CD4-positive, alpha-beta T cell (primary cell): ENCODE measurements at places on chromosomes 7 and 10.

DNA sequence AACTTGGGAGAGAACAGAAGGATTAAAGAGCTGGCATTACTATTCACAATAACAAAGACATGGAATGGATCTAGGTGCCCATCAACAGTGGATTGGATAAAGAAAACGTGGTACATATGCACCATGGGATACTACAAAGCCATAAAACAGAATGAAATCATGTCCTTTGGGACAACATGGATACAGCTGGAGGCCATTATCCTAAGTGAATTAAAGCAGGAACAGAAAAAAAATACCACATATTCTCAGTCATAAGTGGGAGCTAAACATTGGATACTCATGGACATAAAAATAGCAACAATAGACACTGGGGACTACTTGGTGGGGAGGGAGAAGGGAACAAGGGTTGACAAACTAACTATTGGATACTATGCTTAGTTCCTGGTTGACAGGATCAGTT, 133.2 kb upstream of the ITGB1 start:
- no peak overlapping the region for H3K27ac ChIP-seq
- H3K4me1 ChIP-seq, result peaks cover 25% of the 10 kb centered on the region
- DNase-seq, result no peak
- H3K36me3 ChIP-seq, result no peaks in the 10 kb centered on the region

DNA sequence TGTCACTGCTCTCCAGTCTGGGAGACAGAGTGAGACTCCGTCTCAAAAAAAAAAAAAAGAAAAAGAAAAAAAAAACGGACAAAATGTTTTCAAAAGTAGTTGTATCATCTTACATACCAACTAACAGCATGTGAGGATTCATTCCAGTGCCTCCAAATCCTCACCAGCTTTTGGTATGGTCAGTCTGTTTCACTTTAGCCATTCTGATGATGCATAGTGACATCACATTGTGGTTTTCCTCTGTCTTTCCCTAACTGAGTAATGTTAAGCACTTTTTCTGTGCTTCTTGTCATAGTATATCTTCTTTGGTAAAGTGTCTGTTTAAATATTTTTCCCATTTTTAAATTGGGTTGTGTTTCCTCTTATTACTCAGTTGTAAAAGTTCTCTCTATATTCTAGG, 251.4 kb upstream of the CTBP2 start:
- H3K36me3 ChIP-seq, result no peaks in the 10 kb centered on the region
- H3K4me1 ChIP-seq, result no peaks in the 10 kb centered on the region
- no peak for DNase-seq
- H3K27ac ChIP-seq, result no peak overlapping the region
- H3K27me3 ChIP-seq, result no peaks in the 10 kb centered on the region
- H3K4me3 ChIP-seq, result no peak overlapping the region

GRCh38 chr10:78247821-78248220, 214.2 kb downstream of the RPS24 start:
- H3K4me3 ChIP-seq, result no peak overlapping the region
- no peaks in the 10 kb centered on the region for H3K36me3 ChIP-seq

DNA sequence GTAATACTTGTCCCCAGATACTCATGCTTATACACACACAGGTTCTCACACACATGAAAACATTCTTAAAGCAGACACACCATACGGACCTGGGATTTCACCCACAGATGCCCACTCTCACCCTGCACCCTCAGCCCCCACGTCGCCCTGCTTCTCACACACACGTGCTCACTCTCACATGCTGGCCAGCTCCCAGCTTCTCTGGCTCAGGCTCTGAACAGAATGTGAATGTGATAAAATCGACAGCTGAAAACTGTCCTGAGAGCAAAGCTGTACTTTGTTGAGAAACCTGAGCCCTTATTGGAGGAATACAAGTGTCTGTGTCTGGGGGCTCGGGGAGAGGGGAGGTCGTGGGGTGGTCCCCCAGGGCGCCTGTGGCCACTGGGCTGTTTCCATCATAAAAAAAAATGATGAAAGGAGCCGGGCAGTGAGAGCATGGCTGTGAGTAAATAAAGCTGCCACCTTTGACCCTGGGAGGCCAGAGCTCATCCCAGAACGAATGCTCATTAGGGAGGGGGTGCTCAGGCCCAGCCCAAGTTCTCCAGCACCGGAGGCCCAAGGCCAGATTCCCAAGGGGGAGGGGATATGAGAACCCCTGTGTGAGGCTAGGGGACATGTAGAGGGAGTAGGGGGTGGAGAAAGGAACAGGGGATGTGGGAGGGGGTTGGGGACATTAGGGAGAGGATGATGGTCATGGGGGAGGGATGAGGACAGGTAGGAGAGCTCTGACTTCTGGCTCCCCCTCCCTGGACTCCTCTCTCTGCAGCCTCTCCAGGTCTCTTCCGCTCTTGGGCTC, 18.1 kb upstream of the TLX1 start:
- no peak for DNase-seq
- no peak overlapping the region for H3K27ac ChIP-seq
- H3K27me3 ChIP-seq, result peaks cover 24% of the 10 kb centered on the region
- H3K36me3 ChIP-seq, result no peaks in the 10 kb centered on the region
- no peaks in the 10 kb centered on the region for H3K4me1 ChIP-seq

GRCh38 chr7:77759294-77759889, 38.8 kb downstream of the TMEM60 start:
- no peak overlapping the region for H3K4me3 ChIP-seq
- H3K27ac ChIP-seq, result no peak overlapping the region
- H3K4me1 ChIP-seq, result no peaks in the 10 kb centered on the region
- H3K27me3 ChIP-seq, result no peaks in the 10 kb centered on the region

DNA sequence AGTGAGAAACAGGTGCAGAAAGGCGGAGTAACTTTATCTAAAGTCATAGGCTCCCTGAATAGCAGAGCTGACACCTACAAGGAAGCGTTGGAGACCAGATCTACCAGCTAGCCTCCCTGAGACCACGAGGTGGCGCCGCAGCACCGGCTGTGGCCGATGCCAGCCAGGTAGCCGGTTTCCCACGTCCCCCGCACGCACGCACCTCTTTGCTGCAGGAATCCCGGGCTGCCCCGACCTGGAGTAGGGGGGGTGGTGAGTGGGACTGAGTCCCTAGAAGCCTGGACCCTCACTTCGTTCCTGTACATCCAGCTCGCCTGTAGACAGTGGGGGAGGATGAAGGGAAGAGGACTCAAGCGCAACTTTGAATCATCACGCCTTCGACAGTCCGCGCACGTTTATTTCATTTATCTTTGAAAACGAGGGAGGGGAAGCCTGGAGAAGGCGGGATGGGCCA, 3.7 kb downstream of the ELOVL3 start:
- H3K36me3 ChIP-seq, result no peaks in the 10 kb centered on the region
- peaks cover 40% of the 10 kb centered on the region for H3K4me1 ChIP-seq
- H3K4me3 ChIP-seq, result peak overlapping the region; percentile 59
- peaks cover 50% of the 10 kb centered on the region for H3K27me3 ChIP-seq
- DNase-seq, result peak; percentile 91

DNA sequence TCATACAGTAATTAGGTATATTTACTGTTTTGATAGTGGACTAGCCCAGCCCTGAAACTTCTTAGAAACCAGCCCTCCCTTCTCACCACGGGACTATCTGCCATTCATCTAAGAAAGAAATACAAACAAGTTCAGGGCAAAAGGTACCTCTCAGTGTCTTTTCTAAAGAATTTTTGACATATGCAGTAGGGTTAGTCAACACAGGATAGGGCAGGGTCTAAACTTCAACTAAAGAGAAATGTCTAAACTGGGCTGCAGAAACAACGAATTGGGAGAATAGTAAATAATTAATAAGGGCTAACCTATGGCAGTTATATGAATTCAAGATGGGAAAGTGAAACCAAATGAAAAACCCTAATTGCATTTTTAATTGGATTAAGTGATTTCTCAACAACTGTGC, 496.6 kb downstream of the INHBA start:
- H3K36me3 ChIP-seq, result no peaks in the 10 kb centered on the region
- no peak overlapping the region for H3K4me3 ChIP-seq
- no peak overlapping the region for H3K27ac ChIP-seq
- H3K27me3 ChIP-seq, result no peaks in the 10 kb centered on the region

DNA sequence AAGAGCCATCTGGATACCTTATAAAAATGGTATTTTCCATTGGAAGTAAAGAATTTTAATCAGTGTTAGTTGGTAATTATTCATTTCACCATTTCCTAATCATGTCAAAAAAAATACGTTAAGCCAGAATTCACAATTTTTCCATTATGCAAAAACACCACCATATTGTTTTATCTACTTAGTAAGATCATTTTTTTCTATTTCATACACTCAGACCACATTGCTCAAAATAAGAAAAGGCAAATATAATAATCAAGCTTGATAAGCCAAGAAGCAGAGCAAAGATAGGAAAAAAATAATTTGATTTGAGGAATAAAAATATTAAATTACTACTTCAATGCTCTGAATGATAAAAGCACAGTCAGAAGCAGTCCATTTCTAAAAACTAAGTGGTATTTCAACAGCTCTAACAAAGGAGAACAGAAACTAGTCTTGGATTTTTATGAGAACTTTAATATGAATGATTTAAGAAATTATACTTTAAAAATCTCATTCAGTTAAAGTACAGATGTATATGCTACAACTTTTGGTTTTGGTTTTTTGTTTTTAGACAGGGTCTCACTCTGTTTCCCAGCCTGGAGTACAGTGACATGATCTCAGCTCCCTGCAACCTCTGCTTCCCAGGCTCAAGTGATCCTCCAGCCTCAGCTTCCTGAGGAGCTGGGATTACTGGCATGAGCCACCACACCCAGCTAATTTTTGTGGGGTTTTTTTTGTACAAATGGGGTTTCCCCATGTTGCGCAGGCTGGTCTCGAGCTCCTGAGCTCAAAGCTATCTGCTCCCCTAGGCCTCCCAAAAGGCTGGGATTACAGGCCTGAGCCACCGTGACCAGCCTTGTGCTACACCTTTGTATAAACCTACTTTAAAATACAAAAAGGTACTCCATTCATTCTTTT, 46.6 kb downstream of the LRRN3 start:
- H3K27me3 ChIP-seq, result no peaks in the 10 kb centered on the region
- H3K4me1 ChIP-seq, result peaks cover 7% of the 10 kb centered on the region
- H3K4me3 ChIP-seq, result no peak overlapping the region
- H3K27ac ChIP-seq, result peak overlapping the region; percentile 64
- H3K36me3 ChIP-seq, result no peaks in the 10 kb centered on the region

GRCh38 chr10:23345861-23346260, 1.3 kb upstream of the C10orf67 start:
- no peak for DNase-seq
- H3K36me3 ChIP-seq, result no peaks in the 10 kb centered on the region
- no peak overlapping the region for H3K27ac ChIP-seq

DNA sequence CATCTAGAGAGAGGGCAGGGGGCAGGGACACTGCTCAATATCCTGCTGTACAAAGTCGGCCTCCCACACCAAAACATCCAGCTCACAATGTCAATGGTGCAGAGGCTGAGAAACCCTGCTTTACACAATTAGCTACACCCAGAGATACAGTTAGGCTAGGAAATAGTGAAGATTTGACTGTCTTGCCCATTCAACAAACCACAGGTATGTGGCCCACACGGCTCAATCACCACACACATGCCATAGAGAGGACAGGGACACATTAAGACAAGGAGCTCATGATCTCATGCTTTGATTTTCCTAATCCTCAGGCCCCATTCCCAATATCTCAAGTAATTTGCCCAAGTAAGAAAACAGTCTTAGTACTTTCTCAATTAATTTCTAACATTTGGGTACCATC, 110.4 kb downstream of the OSBPL3 start:
- no peak for DNase-seq
- H3K27ac ChIP-seq, result no peak overlapping the region
- peaks cover 41% of the 10 kb centered on the region for H3K36me3 ChIP-seq
- no peaks in the 10 kb centered on the region for H3K4me1 ChIP-seq

GRCh38 chr10:98485959-98486358, 39.2 kb upstream of the HPS1 start:
- no peak overlapping the region for H3K4me3 ChIP-seq
- no peak overlapping the region for H3K27ac ChIP-seq
- H3K36me3 ChIP-seq, result no peaks in the 10 kb centered on the region
- DNase-seq, result no peak
- no peaks in the 10 kb centered on the region for H3K27me3 ChIP-seq
- peaks cover 3% of the 10 kb centered on the region for H3K4me1 ChIP-seq

- H3K4me3 ChIP-seq, result no peak overlapping the region
- H3K27me3 ChIP-seq, result no peaks in the 10 kb centered on the region
- no peaks in the 10 kb centered on the region for H3K4me1 ChIP-seq
- no peaks in the 10 kb centered on the region for H3K36me3 ChIP-seq
Measured at GRCh38 chr7:12493407-12493806, 77.1 kb upstream of the SCIN start.

DNA sequence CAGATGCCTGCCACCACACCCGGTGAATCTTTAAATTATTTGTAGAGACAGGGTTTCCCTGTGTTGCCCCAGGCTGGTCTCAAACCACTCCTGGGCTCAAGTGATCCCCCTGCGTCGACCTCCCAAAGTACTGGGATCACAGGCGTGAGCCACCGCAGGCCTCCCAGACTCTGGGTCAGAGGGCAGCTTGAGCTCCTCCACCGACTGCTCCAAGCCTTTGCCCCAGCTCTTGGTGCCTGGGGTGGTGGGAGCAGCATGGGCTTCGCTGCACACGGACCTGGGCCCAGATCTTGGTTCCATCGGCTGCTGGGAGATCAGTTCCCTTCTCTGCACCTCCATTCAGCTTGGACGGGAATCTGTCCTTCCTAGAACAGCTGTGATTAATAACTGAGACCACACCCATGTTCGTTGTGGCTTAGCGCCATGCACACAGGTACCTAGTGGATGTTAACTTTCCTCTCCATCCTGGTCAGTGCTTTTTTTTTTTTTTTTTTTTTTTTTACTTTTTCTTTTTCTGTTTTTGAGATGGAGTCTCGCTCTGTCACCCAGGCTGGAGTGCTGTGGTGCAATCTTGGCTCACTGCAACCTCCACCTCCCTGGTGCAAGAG, 125.3 kb downstream of the CUX1 start:
- peaks cover 6% of the 10 kb centered on the region for H3K4me1 ChIP-seq
- H3K4me3 ChIP-seq, result no peak overlapping the region
- H3K27ac ChIP-seq, result no peak overlapping the region

GRCh38 chr10:133388973-133389818, 4.8 kb upstream of the MTG1 start:
- peaks cover 52% of the 10 kb centered on the region for H3K4me1 ChIP-seq
- H3K27ac ChIP-seq, result peak overlapping the region; percentile 70
- no peak for DNase-seq

DNA sequence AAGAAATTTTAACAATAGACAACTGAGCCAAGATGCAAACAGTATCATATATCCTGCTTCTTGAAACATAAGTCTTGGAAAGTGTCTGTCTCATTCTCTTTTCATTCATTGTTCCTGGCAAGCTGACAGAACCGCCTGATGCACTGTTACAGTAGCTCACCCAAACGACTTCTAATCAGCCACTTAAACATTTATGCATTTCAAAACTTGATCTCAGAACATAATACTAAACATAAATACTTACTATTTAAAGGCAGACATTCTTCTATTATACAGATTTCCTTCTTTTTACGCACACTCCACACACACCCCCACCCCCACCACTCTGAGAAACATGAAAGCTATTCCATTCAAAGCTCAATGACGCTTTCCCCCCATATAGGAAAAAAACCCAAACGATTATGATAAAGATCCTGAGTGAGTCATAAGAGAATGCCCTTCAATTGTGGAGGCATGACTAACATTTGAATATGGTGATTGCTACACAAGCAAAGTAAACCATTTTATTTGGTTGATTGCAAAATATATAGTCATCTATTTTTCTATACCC, 30.5 kb downstream of the SHTN1 start:
- no peak overlapping the region for H3K27ac ChIP-seq
- no peak overlapping the region for H3K4me3 ChIP-seq
- no peaks in the 10 kb centered on the region for H3K27me3 ChIP-seq
- no peaks in the 10 kb centered on the region for H3K36me3 ChIP-seq
